ENCODE measurements at places on chromosomes 3 and 15.

DNA sequence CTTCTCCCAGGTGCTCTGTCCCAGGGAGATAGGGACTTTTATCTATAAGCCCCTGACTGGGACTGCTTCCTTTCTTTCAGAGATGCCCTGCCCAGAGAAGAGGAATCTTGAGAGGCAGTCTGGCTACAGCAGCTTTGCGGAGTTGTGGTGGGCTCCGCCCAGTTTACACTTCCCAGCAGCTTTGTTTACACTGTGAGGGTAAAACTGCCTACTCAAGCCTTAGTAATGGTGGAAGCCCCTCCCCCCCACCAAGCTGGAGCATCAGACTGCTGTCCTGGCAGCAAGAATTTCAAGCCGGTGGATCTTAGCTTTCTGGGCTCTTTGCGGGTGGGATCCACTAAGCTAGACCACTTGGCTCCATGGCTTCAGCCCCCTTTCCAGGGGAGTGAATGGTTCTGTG, 253.8 kb upstream of the ARL6 start:
- DNase-seq = no peak

DNA sequence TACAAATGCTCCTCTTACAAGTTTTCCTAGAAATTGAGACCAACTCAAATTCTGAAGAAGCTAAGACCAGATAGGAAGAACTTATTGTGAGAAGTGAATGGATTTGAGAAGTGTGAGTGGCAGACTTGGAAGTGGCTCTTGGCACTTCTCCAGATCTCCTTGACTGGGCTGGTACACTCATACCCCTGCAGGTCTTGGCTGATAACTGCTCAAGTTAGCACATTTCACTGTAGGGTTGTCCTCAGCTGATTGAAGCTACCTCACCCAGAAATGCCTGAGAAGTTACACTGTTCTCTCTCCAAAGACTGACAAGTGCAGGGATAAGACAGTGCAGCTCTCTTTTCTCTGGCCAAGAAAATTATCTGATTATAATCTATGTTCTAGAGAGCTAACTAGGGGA, 16.5 kb upstream of the CLDN1 start:
- peak; percentile 70 for DNase-seq

- DNase-seq = no peak
These were observed 61.4 kb upstream of the CD47 start for GRCh38 chr3:108152274-108152673.

DNA sequence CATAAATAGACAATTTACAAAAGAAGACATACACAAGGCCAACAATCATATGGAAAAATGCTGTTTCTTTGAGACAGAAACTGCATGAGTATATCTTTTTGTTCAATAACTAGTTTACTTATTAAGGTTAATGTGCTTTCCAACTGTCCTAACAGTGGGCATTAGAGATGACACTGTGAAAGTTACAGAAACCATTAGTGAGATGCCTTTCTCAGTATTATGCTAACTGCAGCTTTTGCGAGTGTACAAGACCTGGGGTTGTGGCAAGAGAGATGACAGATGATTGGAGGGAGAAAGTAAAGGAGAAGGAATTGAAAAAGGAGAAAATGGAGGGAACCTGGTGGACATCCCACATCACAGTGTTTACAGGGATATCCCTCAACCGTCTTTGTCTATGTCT, 640.5 kb downstream of the ZPLD1 start:
- no peak for DNase-seq
